CD4-positive, alpha-beta memory T cell (primary cell): ENCODE measurements at places on chromosomes 6 and 20. TPM values are rescaled to one million over a fixed set of nuclear protein-coding genes. Genes with fewer than 3 reads are reported as not detected.

DNA sequence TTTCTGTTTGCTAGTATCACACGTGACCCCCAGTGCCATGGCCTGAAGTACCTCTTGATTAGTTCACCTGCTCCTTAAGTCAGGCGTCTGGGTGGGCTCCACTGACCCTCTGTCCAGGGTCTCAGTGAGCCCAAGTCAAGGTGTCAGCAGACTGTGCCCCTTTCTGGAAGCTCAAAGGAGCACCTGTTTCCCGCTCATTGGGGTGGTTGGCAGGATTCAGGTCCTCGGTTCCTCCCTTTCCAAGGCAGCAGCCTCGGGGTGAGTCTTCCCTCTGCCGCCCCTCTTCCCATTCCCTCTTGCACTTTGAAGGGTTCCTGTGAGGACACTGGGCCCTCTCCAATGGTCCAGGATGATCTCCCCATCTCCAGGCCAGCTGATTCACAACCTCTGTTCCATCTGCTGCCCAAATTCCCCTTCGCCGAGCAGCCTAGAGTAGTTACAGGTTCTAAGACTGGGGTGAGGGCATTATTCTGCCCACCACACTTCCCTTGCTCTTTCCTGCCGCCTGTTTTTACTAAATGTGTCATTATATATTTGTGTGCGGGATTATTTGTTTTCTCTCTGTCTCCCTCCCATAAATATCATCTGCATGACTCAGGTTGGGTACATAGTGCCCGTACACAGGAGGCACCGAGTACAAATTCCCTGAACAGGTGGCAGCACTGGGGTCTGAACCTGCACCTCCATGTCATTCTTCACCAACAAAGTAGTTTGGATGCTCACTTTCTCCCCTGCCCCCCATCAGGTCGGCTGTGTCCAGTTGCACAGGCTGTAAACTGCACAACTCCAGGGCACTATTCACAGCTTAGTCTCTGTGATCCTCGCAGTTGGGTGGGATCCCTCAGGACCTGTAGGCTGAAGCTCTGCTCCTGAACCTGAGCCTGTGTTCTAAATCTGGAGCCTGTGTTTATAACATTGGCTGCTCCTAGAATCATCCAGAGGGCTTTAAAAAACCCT lies 58.5 kb downstream of the RBM38 start:
- H3K27me3 ChIP-seq: no peaks in the 10 kb centered on the region
- H3K4me3 ChIP-seq: no peak overlapping the region
- no peak overlapping the region for H3K27ac ChIP-seq
- no peaks in the 10 kb centered on the region for H3K36me3 ChIP-seq
- H3K4me1 ChIP-seq: peaks cover 39% of the 10 kb centered on the region

DNA sequence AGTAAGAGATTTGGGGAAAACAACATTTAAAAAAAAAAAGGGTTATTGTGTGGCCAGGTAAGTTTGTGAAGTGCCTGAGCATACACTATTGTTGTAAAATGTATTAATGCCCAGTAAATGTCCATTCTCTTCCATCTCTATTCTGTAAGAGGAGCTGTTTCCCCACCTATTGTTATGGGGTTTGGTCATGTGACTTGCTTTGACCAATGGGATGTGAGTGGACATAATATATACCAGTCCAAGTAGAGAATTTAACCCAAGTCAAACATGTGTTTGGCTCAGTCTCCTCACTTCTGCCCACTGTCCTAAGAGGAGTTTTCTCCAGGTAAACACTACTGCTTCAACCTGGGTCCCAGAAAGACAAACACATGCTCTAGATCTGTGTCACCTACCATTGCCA lies 377.1 kb downstream of the FOXA2 start:
- no peaks in the 10 kb centered on the region for H3K27me3 ChIP-seq
- H3K4me1 ChIP-seq: no peaks in the 10 kb centered on the region
- H3K36me3 ChIP-seq: no peaks in the 10 kb centered on the region
- no peak overlapping the region for H3K4me3 ChIP-seq
- no peak overlapping the region for H3K27ac ChIP-seq

GRCh38 chr6:56729719-56730118 lies 87.0 kb upstream of the DST start:
- no peak overlapping the region for H3K4me3 ChIP-seq
- H3K27me3 ChIP-seq: no peaks in the 10 kb centered on the region
- H3K36me3 ChIP-seq: no peaks in the 10 kb centered on the region

SGK2 gene
- polyA plus RNA-seq: not detected

GRCh38 chr20:64254571-64255360 lies 782 bp upstream of the PCMTD2 start:
- peak overlapping the region; percentile 63 for H3K27ac ChIP-seq
- no peak for DNase-seq
- peaks cover 5% of the 10 kb centered on the region for H3K27me3 ChIP-seq
- H3K4me1 ChIP-seq: peaks cover 46% of the 10 kb centered on the region
- H3K36me3 ChIP-seq: no peaks in the 10 kb centered on the region

DNA sequence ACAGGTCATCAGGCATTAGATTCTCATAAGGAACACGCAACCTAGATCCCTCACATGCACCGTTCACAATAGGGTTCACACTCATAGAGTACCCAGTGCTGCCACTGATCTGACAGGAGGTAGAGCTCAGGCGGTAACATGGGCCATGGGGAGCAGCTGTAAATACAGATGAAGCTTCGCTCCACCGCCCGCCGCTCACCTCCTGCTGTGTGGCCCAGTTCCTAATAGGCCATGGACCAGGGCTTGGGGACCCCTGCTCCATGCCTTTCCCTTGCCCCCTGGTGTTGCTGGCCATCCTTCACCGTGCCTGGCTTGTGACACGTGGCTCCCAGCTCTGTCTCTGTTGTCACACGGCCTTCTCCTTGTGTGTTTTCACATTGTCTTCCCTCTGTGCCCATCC lies 171.1 kb upstream of the JARID2 start:
- H3K4me1 ChIP-seq: no peaks in the 10 kb centered on the region
- H3K36me3 ChIP-seq: no peaks in the 10 kb centered on the region
- no peak overlapping the region for H3K27ac ChIP-seq
- no peak for DNase-seq
- no peaks in the 10 kb centered on the region for H3K27me3 ChIP-seq
- H3K4me3 ChIP-seq: no peak overlapping the region
